ENCODE measurements at places on chromosomes 1 and 21. TPM values are rescaled to one million over a fixed set of nuclear protein-coding genes. Genes with fewer than 3 reads are reported as not detected.

OR2M3 gene
- total RNA-seq, result not detected

OMA1 gene
- 10.1 TPM for total RNA-seq

MEF2D gene
- total RNA-seq, result 11.4 TPM

UBE2U gene
- total RNA-seq, result not detected

GJB4 gene
- total RNA-seq, result not detected

CFAP45 gene
- total RNA-seq, result 0.30 TPM

FAM167B gene
- 0.30 TPM for total RNA-seq

AGT gene
- 0.17 TPM for total RNA-seq

OR2T35 gene
- not detected for total RNA-seq

OLFML2B gene
- total RNA-seq, result 3.0 TPM
